Mesothelial cell of epicardium (in vitro differentiated cells): ENCODE measurements at places on chromosomes 7 and 10.

DNA sequence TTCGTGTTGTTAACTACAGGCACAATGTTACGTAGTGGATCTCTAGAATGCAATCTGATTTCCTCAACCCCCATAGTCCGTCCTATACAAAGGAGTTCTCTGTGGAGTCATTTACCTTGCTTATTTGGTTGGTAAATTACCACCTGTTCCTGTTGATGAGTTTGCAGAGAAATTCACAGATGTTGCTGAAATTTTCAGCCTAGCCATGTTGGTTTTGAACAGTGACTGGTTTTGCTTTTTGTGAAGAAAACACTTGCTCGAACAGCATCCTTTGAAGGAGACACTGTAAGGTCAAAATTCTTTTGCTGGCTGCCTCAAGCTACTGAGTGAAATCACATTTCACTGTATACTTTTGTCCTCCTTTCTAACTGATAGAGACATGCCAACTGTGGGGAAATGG lies 15.4 kb upstream of the PRKCQ start:
- no peak for DNase-seq

GRCh38 chr10:75852851-75853484 lies 421.5 kb downstream of the LRMDA start:
- DNase-seq = no peak

DNA sequence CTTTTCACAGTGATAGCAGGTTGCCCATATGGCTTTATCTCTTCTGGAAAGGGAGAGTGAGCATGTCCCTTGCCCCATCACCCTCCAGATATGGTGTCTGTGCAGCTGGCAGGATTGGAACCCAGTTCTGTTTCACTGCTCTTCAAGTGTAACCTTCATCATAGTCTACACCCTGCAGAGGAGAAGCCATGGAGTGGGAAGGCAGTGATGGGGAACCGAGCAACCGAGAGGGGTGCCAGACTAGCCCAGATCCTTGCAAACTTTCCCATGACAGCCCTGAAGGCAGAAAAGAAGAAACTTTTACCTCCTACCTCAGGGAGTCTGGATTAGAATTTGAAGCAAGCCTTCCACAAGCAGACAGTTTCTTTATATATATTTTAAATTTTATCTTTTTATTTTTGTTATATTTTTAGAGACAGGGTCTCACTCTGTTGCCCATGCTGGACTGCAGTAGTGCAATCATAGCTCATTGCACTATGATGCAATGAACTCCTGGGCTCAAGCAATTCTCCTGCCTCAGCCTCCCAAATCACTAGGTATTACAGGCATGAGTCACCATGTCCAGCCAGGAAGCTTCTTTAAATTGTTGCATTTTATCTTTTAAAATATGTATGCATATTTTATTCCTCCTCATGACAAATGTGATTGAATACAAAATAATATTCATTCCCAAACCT lies 133.3 kb downstream of the KCNMA1 start:
- no peak for DNase-seq

- no peak for DNase-seq
Observed at GRCh38 chr10:4352414-4352961, 473.5 kb upstream of the AKR1E2 start.

GRCh38 chr10:123187781-123188180 lies 33.6 kb downstream of the BUB3 start:
- no peak for DNase-seq

DNA sequence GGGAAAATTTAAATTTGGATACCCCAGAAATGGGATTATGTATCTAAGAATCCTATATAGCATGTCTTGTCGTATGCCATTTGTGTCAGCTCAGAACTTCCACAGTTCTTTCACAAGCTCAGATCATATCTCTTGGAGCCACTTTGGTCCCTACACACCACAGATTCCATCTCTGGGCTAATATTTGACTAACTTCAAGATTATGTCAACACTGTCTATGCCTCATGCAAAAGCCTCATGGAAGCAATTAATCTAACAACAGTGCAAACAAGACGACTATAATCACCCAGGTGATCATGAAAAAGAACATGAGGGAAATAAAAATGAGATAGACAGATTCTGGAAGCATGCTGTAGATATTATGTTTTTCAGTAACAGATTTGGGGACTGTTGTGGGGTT lies 189.1 kb downstream of the LRRTM3 start:
- no peak for DNase-seq

DNA sequence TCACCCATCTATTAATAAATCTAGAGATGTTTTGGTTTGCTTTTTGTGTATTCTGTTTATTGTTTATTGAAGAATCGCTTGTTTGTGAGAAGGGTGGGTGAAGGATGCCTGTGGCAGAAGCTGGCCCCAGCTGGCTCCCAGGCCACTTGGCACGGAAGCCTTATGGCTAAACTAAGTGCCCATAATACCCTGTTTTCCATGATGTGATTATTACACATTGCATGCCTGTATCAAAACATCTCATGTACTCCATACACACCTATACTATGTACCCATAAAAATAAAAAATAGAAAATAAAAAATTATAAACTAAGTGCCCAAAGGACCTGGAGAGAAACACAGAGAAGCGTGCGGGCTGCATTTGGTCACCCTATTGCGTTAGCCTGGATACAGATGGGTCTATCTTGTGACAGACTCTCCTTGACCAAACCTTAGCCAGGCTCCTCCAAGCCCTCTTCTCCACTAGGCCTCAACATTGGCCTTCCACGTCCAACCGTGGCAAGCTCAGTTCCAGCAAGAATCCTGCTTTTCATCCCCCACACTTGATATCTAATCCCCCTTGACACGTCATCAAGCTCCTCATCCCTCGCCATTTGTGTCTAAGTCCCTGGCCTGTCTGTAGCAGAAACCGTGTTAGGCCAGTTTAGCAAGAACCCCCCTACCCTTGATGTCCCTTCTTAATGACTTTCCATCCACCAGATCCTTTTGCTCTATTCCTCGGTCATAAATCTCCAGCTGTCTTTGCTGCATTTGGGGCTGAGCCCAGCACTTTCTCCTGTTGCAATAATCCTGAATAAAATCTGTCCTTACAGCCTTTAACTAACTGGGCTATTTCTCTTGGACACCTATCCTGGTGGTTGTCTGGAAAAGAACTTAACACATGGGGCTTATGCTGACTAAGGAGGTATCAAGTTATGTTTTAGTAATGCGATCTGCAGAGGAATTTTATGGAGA lies 245.2 kb downstream of the TNS3 start:
- no peak for DNase-seq

GRCh38 chr10:64506963-64507362 lies 985.8 kb downstream of the REEP3 start:
- DNase-seq = no peak

DNA sequence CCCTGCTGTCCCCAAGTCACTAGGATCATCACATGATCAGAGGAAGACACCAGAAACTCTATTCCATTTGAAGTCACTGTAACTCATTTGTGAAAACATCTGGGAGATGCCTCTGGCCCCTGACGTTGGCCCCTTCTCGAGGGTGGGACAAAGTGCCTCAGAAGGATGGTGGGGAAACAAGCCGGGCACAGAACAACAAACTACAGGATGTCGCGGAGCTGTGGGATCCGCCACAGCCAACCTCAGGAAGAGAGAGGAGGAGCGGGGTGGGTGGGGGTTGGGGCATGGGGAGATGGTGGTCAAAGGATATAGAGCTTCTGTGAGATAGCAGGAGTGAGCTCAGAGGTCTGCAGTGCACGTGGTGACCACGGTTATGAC lies 265.6 kb upstream of the TCERG1L start:
- no peak for DNase-seq

- peak; percentile 3 for DNase-seq
Observed at GRCh38 chr10:124166431-124167125, 73.2 kb upstream of the CHST15 start.

GRCh38 chr7:100887516-100888290 lies 1.8 kb downstream of the UFSP1 start:
- DNase-seq = no peak

DNA sequence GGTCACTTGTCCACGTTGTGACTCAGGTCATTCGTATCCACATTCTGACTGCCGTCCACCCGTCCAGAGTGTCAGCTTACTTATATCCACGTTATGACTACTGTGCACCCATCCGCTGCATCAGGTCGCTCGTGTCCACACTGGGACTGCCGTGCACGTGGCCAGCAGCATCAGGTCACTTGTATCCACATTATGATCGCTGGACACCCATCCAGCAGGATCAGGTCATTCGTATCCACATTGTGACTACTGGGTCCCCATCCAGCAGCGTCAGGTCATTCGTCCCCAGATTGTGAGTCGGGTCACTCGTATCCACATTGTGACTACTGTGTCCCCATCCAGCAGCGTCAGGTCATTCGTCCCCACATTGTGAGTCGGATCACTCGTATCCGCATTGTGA lies 47.3 kb upstream of the SUN1 start:
- no peak for DNase-seq
